Vagina (tissue), 2 donors: ENCODE measurements at places on chromosomes 6 and 20.

DNA sequence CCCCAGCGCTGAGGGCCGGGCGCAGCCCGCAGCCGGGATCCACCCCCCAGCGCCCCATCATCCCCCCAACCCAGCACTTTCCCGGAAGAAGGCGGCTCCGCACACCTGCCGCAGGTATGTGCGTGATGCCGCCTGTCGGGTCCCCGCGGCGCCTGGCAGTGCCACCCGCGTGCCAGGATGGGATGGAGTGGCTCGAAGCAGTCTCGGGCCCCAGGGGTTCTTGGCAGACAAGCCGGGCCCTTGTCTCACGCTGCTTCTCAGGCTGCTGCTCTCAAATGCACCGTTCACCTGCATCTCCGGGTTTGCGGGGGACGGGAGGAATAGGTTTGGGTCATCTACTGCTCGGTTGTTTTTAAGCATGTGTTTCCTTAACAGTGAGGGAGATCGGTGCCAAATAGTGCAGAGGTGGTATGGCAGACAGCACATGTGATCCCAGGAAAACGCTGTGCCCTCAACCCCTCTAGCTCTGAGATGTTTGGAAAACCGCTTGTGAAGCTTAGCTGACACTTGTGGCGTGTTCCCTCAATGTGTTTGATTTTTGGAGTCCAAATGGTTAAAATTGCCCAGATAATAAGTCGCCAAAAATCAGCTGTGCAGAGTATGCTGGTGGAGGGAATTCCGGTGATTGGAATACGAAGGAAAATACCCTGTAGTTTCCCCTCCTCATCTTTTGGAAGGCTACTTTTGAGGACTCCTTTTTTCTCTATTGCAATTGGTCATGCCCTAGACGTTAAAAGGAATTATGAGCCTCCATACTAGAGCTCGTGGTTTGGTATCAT lies 926 bp downstream of the MYLIP start:
- no peak for DNase-seq

GRCh38 chr20:22924949-22925612 lies 110.0 kb upstream of the SSTR4 start:
- DNase-seq: no peak

GRCh38 chr6:127201321-127201720 lies 65.3 kb upstream of the RNF146 start:
- DNase-seq: no peak

GRCh38 chr20:59573837-59574236 lies 30.5 kb upstream of the PHACTR3 start:
- DNase-seq: no peak

DNA sequence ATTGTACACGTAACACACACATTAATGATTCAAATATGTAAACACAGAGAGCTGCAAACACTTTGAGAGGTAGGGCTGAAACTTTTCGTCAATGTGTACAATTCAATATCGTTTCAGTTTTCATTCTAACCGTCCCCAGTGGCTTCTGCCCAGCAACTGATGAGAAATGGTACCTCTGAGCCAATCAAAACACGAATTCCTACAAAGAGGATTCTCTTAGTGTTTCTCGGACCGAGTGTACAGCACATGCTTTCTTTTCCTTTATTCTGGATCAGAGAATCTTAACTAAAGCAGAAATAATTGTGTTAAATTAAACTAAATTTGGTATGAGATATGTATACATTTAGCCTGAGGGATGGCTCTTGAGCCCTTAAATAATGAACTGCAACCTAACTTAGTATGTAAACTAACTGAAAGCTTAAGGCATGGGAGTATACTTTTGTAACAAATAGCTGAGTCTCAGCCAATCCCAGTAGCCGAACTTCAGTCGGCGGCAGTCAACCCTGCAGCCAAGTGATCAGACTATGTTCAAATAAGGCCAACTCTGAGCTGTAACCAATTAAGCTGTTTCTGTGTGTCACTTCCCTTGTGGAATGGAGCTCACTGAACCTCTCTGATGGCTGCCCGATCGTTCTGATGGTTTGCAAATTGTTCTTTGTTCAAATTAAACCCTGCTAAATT lies 16.1 kb downstream of the BTN2A1 start:
- no peak for DNase-seq

DNA sequence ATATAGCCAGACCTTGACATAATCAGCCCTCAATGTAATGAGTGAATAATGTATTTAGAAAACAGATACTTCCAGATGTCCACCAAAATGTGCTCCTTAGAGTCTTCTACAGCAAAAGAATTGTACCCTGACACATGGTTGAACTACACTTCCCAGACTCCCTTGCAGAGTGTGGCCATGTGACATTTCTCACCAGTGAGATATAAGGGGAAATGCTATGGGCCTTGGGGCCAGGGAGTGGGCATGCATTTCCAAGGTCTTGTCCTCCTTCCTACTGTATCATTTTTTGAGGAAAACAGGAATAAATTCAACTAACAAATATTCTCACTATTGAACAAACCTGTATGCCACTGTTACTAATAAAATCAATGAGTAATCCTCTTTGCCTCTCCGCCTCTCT lies 211.4 kb upstream of the SMLR1 start:
- DNase-seq: no peak

GRCh38 chr20:25553819-25554296 lies 31.5 kb downstream of the NINL start:
- no peak for DNase-seq
